ENCODE measurements at places on chromosomes 11 and 22.

GRCh38 chr11:59207988-59208451 lies 4.7 kb downstream of the MPEG1 start:
- DNase-seq, result peak; percentile 9

DNA sequence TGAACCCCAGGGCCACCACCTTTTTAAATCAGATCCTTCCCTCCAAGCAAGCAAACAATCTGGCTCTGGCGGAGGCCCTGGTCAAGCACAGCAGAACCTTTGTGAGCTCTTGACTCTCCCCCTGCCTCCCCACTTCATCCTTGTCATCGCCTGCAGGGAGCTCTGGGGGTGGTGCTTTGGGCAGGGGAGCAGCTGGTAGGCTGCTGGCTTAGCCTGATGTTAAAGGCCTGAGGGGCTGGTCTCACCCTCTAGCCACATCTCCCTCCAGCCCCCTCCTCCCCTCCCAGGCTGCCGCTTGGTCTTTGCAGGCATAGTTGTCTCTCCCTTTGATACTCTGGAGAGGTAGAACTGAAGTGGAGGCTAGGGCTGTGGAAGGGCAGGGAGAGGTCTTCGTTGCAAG lies 50.9 kb downstream of the THAP12 start:
- DNase-seq, result no peak

GRCh38 chr11:1303973-1304372 lies 5.5 kb downstream of the TOLLIP start:
- DNase-seq, result no peak

DNA sequence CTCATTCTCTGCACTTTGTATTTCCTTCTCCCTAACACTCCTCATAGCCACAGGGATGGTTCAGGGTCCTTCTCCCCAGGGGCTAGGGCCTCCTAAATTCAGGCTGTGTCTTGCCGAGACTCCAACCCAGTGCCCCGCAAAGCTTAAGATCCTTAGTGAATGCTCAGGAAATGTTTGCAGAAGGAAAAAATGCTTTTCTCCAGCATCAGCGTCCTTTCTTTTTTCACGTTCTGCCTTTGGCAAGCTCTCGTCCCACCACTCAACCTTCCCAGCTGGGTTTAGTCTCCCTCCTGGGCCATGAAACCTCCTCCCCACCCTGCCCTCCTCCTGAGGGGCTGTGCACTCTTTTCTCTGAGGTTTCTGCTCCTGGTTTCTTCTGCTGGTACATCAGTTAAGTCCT lies 503.8 kb upstream of the B3GAT1 start:
- no peak for DNase-seq

DNA sequence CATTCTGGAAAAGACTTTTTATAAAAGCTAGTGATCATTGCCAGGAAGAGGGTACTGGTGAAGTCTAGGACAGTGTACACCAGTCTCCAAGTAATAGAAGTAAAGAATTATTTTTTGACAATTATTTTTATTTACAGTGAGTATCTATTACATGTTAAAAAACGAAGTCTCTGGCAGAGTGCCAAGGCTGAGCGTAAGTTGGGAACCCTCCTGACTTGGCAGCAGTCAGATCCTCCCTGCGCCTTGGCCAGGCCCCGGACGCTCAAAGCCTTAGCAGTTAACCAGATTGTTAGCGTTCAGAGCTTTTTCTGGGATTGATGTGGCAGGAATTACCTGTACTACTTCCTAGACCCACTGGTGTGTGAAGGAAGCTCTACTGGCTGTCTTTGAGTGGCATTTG lies 38.1 kb upstream of the CTTN start:
- DNase-seq, result no peak

GRCh38 chr22:46661221-46661851 lies 41.1 kb downstream of the GRAMD4 start:
- peak; percentile 81 for DNase-seq

DNA sequence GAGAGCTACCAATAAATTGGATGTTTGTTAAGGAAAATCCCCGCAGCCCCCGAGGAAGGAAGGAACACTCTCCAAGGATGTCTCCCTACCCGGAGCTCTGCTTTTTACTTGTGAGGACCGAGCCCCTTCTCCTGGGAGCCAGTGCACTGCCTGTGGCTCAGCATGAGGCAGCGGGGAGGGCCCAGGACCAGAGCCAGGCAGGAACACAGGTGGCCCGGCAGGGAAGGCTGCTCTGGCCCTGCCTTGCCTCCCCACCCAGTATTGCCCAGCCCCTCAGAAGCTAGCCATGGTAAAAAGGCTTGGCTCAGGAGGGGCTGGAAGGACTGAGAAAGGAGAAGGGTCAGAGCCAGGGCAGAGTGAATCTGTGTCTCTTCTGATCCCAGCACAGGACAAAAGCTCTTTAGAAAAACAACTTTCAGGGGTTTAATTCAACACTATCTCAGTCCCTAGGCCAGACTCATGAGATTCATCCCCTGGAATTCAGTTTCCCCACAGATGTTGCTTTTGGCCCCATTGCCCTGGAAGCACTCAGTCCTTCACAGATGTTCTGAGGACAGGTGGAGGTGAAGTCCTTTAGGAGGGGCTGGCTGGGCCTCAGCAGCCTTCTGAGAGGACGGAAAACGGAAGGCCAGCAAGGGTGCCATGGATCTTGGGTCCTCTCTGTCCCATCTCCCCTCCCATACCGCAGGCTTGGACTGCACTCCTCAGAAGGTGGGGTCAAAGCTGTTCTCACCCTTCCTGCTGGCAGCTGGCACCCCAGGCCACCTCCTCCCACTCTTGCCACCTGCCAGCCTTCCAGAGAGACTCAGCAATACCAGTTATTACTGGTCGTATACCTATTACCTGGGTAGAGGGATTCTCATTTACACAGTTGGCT lies 318.9 kb downstream of the NTM start:
- no peak for DNase-seq

DNA sequence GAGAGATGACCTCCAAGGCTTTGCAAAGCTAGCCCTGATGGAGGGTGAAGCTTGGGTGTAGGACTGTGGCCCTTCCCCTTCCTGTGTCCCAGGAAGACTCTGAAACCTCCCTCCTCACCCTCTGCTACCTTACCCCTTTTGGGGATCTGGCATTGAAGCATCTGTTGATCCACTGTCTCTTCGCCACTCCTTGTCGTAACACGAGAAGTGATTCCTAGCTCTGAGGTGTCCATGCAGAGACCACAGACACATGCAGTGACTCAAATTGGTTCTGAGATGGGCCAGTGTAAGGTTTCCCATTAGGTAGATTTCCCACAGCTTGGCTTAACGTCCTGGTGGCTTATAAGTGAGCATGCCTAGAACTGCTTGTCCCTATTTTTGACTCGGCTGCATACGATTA lies 101.4 kb downstream of the ZBTB16 start:
- no peak for DNase-seq

DNA sequence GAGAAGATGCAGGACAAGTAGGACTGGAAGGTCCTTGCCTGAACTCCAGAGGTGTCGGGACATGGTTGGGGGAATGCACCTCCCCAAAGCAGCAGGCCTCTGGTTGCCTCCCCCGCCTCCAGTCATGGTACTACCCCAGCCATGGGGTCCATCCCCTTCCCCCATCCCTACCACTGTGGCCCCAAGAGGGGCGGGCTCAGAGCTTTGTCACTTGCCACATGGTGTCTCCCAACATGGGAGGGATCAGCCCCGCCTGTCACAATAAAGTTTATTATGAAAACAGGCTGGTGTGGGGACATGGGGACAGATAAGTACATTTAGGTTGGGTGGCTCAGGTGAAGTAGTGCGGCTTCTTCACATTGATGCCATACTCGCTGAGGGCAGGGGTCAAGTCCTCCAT lies 1.4 kb downstream of the TAF10 start:
- DNase-seq, result no peak

GRCh38 chr11:118088531-118088930 lies 1.8 kb upstream of the SMIM35 start:
- no peak for DNase-seq

DNA sequence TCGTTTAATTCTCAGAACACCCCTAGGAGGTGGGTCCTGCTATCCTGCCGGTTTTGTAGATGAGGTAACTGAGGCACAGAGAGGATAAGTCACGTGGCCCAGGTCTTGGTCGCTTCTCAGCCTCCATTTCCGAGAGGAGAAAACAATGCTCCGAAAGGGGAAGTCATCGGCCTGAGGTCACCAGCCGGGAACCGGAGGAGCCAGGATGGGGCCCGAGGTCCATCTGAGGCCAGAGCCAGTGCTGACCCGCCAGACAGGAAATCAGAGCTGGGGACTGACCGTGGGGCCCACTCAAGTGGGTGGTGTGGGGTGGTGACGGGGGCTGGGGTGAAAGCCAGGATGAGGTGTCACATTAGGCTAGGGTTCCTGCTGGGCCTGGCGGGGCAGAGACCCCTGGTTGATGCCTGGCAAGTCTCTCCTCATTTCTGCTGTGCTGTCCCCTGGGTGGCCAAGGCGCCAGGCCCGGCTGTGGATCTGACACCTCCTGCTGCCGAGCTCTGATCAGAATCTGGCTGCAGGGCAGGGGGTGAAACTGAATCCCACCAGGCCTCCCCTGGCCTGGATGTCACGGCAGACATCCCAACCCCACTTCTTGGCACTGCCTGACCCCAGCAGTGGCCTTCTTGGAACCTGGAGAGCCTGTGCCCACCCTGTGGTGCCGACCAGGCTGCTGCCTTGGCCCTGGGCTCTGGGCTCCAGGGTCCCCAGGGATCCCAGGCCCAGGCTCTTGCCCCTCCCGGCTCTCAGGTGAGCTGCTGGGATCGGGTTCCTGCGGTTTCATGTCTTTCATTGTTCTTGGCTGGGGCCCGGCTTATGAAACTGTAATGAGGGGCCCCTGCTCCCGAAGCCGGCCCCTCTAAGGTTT lies 12.0 kb downstream of the TRIOBP start:
- DNase-seq, result no peak

GRCh38 chr11:6084587-6084986 lies 22.9 kb upstream of the OR56B4 start:
- DNase-seq, result no peak

DNA sequence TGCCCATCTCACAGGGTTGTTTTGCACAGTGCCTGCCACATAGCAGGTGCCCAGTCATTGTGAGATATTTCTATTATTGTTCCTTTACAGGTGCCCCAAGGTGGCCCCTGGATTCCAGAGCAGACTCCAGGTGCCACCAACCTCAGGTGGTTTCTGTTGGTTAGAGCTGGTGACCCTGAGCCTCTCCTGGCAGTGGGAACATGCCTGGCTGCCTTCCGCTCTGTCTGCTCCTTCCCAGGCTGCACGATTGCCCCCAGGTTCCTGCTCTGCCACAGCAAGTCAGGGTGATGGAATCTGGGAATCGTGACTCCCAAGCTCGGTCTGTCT lies 12.6 kb upstream of the OMP start:
- DNase-seq, result no peak

DNA sequence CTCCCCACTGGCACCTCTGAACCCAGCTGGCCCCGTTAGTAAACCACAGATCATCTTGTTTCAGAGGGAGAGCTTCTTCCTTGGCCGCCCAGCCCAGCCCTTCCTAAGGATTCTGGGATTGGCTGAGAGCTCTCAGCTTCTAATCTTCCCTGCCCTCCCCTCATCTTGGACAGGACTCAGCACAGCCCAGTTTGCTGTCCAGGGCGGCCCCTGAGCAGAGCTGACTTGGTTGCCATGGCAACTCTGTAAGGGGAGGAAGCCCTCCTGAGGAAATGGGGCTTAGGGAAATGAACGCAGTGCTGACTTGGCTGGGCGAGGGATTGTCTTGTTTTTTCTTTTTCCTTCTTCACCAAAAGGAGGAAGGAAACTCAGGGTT lies 4.6 kb downstream of the APOL4 start:
- DNase-seq, result peak; percentile 33

- DNase-seq, result no peak
Measured at GRCh38 chr11:73344191-73344607, 32.0 kb upstream of the RELT start.

DNA sequence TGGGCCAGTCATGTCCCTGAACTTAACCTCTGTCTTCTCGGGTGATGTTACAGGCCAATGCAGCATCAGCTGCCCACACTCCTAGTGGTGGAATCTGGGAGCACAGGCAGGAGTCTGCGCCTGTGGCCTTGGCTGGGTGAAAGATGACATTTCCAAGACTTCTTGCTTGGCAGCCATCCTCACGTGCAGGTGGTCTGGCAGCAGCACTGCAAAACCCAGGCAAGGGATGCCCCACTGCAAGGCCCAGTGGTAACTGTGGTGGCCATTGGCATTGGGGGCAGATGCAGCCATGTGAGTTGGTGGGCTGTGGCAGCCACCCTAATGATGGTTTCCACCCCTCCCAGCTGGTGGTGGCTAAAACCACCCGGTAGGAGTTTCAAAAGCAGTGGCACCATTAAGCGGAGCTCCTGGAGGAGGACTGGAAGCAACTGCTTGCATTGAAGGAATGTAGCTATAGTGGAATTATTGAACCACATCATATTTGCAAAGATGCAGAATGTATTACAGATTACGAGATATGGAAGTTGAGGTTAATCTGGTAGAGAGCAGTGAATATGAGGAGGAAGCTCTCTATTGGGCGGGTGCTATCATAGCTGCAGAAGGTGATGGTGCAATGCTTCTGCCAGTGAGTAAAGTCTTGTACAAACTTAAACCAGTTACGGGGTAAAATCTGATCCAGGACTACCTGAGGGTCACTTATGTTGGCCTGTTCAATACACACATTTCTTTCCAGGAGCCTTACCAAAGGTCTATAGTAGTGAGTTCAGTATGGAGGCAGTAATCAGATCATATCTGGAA lies 120.7 kb upstream of the TOP3B start:
- DNase-seq, result no peak

DNA sequence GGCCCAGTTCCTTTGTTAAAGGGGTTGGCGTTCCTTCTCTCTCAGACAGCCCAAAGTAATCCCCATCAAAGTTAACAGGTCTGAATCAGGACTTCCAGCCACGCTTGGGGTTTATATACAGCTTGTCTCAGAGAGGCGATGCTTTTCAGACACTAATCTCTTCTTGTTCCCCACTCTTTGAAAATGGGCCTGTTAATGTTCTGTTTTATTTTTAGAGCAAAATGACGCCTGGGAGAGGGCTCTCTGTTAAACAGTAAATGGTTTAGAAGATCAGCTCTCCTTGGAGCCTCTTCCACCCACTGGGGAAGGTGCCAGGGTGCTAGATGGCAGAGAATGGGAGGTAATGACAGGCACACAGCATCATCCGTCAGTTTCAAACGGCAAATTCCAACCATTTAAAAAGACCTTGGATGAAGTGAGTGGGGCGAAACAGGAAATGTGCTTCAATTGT lies 235.9 kb upstream of the NARS2 start:
- peak; percentile 13 for DNase-seq

DNA sequence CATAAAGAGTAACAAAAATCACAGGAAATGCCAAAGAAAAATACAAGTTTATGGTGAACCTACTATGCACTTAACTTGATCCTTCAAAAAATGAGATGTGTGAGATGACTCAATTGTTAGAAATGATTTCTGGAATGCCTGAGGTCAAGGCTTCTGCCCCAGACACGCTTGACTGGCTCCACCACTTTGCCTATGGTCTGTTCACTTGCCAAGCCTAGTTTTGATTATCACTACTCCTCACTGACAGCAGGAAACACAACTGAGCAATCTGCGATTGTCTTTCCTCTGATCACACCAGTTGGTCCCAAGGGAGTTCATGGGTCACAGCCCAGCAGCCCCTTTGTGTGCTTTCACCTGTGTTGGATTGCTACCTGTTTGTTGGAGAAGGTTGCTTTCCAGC lies 20.6 kb upstream of the PRDM10 start:
- DNase-seq, result no peak

- DNase-seq, result no peak
Measured at GRCh38 chr11:11336664-11337063, 16.4 kb downstream of the CSNK2A3 start.
